Activated CD4-positive, alpha-beta T cell treated with anti-CD3 and anti-CD28 coated beads, Interleukin-2, Interleukin-6, amounts not matched to agents 100 ng/mL and 50 ng/mL, durations not matched to agents 16 hours and 8 hours (primary cell): ENCODE measurements at places on chromosomes 3 and 15.

DNA sequence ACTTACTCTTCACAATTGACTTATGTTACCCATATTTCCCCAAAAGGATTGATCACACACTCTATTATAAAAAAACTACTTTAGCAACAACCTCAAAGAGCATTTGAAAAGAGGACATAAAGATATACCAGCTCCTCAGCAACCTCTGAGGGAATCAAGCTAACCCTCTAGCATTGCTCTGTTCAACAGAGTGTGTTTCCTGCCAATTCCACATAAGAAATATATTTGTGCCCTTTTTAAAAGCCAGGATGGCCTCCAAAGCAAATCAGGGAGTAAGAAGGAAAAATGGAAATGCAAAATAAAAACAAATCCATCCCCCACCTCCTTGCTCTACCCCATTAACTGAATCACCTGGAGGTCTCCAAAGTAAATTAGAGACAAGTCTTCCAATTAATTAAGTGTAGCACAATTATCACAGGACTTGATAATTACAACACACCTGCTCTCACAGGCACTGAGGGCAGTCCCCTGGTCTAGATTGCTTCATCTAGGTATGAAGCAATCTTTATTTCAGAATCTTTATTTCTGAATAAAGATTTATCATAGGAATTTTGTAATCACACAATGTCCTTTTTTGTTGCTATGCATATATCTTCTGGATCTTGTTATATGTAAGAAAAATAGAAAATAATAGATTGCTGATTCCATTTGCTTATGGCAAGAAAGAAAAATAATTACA lies 34.8 kb downstream of the GPR176 start:
- no peak for DNase-seq

GRCh38 chr15:92981333-92981732 lies 81.2 kb downstream of the CHD2 start:
- peak; percentile 16 for DNase-seq

DNA sequence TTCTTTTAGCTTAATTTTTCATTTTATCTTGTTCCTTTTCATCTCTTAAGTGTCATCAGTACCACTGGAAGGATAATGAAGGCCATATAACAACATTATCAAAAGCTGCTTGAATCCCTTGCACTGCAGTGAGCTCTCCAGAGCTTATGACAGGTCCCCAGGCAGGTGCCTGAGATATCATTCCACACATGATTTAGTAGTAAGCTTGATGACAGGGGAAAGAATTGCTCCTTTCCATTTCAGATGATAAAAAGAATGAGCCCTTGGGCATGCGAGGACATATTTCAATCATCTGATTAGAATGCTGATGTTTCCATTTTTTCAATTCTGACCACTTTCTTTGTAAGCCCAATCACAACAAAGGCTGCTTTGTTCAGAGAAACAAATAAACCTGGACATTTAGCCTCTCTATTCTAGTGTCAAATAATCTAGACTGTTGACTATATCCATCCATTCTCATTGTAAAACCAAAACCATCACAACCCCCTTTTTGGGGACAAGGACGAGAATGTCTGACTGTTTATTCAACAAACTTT lies 567.8 kb downstream of the IGSF11 start:
- no peak for DNase-seq

GRCh38 chr15:71228403-71228802 lies 113.1 kb downstream of the THSD4 start:
- no peak for DNase-seq

- no peak for DNase-seq
These were observed 13.2 kb downstream of the MEGF11 start for GRCh38 chr15:66240240-66240794.

DNA sequence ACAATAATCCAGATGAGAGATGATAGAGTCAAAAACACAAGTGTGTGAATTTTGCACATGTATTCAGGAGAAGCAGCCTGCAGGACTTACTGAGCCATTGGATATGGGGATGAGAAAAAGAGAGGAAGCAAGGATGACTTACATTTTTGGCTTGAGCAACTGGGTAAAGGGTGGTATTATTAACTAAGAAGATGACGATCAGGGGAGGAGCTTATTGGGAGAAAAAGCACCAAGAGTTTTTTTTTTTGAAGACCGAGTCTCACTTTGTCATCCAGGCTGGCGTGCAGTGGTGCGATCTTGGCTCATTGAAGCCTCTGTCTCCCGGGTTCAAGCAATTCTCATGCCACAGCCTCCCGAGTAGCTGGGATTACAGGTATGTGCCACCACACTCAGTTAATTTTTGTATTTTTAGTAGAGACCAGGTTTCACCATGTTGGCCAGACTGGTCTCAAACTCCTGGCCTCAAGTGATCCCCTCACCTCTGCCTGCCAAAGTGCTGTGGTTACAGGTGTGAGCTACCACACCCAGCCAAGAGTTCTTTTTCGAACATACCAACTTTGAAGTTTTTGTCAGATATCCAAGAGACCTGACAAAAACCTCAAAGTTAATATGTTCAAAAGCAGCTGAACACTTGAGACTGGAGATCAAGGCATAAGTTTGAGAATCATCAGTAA lies 14.8 kb upstream of the SH3BP5 start:
- DNase-seq = no peak
